SK-N-SH (cell line): ENCODE measurements at places on chromosomes 2 and 18.

- DNase-seq, result no peak
Observed at GRCh38 chr2:10481666-10482157, 33.6 kb upstream of the ODC1 start.

- DNase-seq, result no peak
Observed at GRCh38 chr2:159153463-159153862, 133.0 kb downstream of the WDSUB1 start.

GRCh38 chr2:132605236-132606180 is 64.5 kb downstream of the LYPD1 start:
- DNase-seq, result no peak

DNA sequence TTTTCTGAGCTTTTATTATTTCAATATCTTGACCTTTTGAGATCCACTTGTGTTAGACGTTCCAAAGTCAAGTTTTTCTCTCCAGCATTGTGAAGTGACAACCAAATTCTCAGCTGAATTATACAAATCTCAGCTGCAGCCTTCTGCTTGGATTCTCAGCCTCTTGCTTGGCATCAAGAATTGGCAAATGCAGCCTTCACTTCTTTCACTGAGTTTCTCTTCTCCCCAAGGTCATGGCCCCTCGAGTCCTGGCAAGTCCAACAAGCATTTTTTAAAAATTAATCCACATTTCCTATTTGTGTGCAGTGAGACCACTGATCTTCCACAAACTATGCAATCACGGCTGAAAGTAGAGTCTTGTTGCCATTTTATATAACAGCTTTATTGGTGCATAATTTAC is 23.4 kb upstream of the SMIM21 start:
- DNase-seq, result no peak

DNA sequence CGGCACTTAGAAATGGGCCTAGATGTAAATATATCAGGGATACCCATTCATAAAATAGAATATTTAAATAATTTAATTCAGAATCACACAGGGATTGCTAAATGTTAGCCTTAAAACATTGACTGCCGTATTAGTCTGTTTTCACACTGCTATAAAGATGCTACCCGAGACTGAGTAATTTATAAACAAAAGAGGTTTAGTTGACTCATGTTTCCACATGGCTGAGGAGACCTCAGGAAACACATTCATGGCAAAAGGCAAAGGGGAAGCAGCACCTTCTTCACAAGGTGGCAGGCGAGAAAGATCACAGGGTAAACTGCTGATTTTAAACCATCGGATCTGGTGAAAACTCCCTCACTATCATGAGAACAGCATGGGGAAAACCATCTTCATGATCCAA is 223.6 kb upstream of the GULP1 start:
- DNase-seq, result no peak

DNA sequence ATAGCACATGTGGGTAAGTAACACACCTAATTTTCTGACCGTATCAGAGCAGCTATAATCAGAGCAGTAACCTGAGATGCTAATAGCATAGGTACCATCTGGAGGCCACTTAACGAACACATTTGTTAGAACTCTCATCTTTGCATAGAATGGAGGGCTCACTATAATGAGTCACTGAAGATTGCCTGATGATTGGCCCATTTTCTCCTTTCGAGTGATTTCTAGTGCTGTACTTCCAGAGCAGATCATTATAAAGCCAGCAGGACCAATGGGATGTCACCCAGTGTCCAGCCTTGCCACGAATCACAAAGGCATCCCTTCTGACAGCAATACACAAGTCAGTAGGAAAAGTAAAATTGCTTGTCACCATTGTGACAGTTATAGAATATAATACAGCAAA is 81.7 kb upstream of the REV1 start:
- no peak for DNase-seq

DNA sequence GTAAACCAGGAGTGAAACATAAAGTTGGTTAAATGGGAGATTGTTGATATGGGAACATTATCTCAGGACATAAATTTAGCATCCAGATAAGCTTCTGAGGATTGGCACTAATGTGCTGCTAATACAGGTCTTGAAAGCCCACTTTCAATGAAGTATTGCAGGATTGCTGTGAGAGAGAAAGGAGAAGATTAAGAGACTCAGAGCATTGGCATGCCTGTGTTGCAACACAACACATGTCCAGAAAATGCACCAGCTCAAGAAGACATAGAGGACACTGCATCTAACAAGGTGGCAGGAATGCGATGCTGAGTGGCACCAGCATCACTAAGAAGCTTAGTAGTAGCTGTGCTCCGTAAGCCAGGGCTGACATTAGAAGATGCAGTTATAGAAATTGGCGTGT is 728.9 kb downstream of the SUCLG1 start:
- DNase-seq, result no peak

- DNase-seq, result peak; percentile 89
Observed at GRCh38 chr2:130798472-130799218, 38.1 kb upstream of the ARHGEF4 start.

GRCh38 chr2:230358305-230358704 is 31.3 kb downstream of the SP140L start:
- DNase-seq, result no peak
